ENCODE measurements at places on chromosomes 5 and 9. TPM values are rescaled to one million over a fixed set of nuclear protein-coding genes. Genes with fewer than 3 reads are reported as not detected.

GRCh38 chr9:33227008-33227398 is 13.0 kb upstream of the SPINK4 start:
- DNase-seq, result no peak

DNA sequence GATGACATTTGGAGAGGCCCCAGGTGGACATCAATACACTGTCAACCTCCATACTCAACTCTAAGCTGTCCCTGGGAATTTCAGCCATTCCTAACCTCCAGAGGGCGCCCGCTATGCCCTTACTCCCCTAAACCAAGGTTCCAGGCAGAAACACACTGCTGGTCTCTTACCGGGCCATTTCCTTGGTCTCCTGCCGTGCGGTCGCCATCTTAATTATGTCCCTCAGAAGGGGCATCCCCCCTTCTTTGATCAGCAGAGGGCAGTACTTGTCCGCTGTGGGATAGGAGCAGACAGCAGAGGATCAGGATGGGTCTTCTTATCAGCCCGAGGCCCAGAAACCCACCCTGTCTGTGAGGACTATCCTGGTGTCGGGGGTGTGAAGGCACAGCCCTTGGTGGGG is 9.3 kb upstream of the ZDHHC12 start:
- peak; percentile 85 for DNase-seq

GRCh38 chr5:172837640-172838039 is 3.6 kb downstream of the ERGIC1 start:
- no peak for DNase-seq

GRCh38 chr9:113221003-113221799 is at the start of the genes FKBP15 and SLC31A1:
FKBP15 (minus strand) TSS chr9:113221277; CDS start chr9:113221243, 34 bp downstream.
SLC31A1 (plus strand) TSS chr9:113221544; CDS start chr9:113256149, 34,605 bp downstream.
- DNase-seq, result peak; percentile 98

- DNase-seq, result peak; percentile 62
Measured at GRCh38 chr5:135367076-135367475, 32.0 kb downstream of the MACROH2A1 start.

- DNase-seq, result no peak
Measured at GRCh38 chr5:139611703-139612584, 36.2 kb upstream of the CXXC5 start.

GRCh38 chr5:90475436-90475980 is 844 bp downstream of the POLR3G start:
- no peak for DNase-seq

DNA sequence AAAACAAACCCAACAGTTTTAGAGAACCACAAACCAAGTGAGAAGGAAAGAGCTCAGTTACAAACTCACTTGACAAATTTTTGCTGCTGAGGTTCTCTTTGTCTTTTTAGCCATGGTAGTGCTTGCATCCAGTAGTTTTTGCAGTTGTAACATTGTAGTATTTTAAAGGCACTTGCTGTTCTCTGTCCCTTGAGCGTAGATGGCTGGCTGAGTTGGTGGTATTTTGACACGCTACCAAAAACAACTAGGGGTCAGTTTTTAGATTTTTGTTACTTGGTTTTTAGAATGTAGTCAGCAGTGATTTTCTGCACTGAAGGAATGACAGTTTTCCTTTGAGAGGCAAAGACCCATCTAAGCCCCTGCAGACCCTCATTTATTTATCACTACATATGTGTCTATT is 58.0 kb downstream of the TLE4 start:
- DNase-seq, result no peak

DNA sequence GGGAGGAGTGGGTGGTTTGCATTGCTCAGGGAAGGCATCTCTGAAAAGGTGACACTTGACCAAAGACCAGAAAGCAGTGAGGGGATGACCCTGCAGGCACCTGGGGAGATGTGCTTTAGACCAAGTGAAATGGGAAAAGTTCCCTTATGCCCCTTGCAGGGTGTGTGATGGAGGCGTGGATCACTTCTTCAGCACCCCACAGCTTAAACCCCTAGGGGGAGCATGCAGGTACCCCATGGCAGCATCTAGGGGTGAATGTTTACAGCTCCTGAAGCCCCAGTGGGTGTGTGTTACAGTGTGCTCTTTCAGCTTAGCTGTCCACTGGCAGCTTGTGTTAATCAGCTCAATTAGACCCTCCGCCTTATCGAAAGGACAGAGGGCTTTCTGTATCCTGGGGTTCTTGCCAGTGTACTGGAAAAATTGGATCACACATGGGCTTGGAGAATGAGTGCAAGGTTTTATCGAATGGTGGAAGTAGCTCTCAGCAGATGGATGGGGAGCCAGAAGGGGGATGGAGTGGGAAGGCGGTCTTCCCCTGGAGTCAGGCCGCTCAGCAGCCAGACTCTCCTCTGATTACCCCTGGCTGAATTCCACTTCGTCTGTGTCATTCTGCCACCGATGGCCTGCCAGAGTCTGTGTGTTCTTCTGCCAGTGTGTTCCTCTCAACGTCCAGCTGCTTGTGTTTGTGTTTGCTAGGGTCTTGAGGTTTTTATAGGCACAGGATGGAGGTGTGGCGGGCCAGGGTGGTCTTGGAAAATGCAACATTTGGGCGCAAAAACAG is 6.3 kb downstream of the BHMT2 start:
- no peak for DNase-seq

DNA sequence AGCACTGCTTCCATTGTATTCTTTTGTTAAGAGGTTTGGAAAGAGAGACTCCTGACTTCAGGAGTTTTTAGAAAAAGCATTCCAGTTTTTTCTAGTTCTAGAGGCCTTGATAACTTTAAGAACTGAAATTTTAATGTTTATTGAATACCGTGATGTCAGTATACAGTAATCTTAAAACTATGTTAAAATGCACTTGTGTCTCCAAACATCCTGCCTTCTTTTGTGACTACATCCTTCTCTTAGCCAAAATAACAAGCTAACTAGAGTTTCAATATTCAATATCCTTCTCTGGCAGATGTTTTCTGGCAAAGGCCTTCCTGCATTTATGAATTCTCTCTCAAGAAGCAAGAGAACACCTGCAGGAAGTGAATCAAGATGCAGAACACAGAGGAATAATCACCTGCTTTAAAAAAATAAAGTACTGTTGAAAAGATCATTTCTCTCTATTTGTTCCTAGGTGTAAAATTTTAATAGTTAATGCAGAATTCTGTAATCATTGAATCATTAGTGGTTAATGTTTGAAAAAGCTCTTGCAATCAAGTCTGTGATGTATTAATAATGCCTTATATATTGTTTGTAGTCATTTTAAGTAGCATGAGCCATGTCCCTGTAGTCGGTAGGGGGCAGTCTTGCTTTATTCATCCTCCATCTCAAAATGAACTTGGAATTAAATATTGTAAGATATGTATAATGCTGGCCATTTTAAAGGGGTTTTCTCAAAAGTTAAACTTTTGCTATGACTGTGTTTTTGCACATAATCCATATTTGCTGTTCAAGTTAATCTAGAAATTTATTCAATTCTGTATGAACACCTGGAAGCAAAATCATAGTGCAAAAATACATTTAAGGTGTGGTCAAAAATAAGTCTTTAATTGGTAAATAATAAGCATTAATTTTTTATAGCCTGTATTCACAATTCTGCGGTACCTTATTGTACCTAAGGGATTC is 43.1 kb downstream of the NDFIP1 start:
- DNase-seq, result peak; percentile 65

Gene VCAN
- total RNA-seq, result 190 TPM

Gene ZFP2
- 2.8 TPM for total RNA-seq

Data from fibroblast of lung (primary cell).